ENCODE measurements at places on chromosomes 3 and 15. TPM values are rescaled to one million over a fixed set of nuclear protein-coding genes. Genes with fewer than 3 reads are reported as not detected.
A peak's percentile ranks its signal among the peaks of the same experiment; 100 is the strongest.

GRCh38 chr3:168878655-168879054, 782.9 kb upstream of the GOLIM4 start:
- no peak for DNase-seq

GRCh38 chr3:116994351-116994879, 284.8 kb downstream of the TUSC7 start:
- DNase-seq = no peak

DNA sequence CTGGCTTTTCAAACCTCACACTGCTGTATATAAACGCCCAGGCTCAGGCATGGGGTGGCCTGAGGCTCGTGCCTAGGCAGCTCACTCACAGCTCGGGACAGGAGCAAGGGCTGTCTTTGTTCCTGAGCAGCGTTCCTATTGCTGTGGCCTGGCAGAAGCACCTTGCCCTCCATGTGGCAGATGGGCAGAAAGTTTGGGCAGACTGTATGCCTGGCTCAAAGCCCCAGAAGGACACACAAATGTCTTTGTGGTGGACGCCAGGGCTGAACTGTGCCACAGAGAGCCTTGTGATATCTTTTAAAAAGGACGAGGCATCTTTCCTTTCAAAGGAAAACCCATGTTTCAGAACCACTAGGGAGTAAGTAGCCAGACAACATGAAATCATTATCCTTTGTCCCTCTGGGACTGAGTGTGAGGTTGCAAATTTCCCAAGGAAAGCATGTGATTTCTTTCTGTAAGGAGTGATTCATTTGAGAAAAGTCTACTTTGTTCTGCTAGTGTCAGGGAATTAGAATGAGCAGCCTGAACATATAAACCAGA, 29.3 kb upstream of the UBE2E1 start:
- peak; percentile 26 for DNase-seq

GRCh38 chr3:153619268-153619667, 457.2 kb downstream of the RAP2B start:
- no peak for DNase-seq

- DNase-seq = peak; percentile 15
Measured at GRCh38 chr3:123883701-123884202, 380 bp downstream of the MYLK start.

- DNase-seq = no peak
Measured at GRCh38 chr3:171984883-171985282, 54.5 kb upstream of the FNDC3B start.

DNA sequence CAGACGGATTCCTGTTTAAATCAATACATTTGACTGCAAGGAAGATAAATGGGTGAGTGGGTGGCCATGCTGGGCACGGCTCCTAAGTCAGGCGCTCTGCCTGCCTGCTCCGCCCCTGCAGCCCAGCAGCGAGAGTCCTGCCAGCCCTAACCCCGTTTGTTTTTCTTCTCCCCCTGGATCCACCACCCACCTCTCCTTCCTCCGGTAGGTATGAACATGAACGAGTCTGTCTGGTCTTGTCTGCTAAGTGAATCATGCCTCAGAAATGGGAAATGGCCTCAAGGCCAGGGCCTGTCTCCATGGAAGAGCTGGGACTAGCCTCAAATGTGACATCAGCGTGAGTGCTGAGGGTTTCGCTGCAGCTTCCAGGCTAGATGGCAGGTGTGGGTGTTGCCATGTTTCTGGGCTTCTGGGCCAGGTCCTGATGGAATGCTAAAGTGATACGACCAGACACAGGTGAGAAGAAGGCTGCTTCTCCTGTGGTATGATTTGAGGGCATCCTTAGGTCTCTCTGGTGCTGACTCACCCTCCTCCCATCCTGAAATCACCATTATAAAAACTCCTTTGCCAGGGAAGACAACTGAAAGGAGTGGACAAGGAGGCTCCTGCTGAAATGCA, 5.6 kb upstream of the FEM1B start:
- DNase-seq = no peak

GRCh38 chr15:43828061-43828657, 1.4 kb downstream of the WDR76 start:
- DNase-seq = peak; percentile 45

DNA sequence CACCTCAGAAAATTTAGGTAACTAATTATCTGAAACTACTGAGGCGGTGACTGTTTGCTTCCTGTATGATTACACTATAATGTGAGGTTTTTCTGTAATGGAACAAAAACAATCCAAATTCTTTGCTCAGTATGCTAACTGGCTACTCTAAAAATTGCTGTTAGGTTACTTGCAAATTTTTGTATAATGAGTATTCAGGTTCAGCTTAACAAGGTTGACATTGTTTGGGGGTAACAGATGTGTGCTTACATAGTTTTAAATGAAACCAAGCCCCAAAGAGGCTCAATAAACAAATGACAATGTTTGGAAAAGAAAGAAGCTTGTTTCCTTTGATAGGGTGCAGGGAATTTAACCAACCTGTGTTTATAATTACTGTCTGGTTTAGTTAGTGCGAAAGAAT, 414.5 kb upstream of the MDFIC2 start:
- DNase-seq = no peak

- DNase-seq = peak; percentile 85
Measured at GRCh38 chr15:45378149-45378912, at the start of gene GATM. TSS of gene GATM (minus strand) at chr15:45378544. CDS start at chr15:45378453, 91 bp downstream.

- no peak for DNase-seq
Measured at GRCh38 chr3:106965307-106965706, 411.9 kb upstream of the CCDC54 start.

- peak; percentile 71 for DNase-seq
Measured at GRCh38 chr3:168249550-168250414, 154.1 kb upstream of the GOLIM4 start.

The SLC28A1 gene
- not detected for total RNA-seq

The FGF12 gene
- total RNA-seq = 2.1 TPM

The EXD1 gene
- not detected for total RNA-seq

All from A673 (cell line).